ENCODE measurements at places on chromosomes 1 and 21.
A peak's percentile ranks its signal among the peaks of the same experiment; 100 is the strongest.

DNA sequence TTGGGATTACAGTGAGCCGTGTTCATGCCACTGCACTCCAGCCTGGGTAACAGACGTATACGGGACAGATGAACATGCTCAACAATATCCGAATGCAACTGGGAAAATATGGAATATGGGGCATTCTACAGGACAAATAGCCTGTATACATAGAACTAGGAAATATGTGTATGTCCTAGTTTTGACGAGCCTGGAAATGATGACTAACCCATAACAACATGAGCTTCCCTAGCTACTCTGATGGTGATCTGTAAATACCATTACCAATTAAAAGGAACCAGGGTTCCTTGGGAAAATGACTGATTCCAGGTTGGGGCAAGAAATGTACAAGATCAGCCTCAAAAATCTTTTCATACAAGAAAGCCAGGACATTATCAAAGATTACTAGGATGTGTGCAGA, 42.8 kb upstream of the ARTN start:
- DNase-seq = no peak

DNA sequence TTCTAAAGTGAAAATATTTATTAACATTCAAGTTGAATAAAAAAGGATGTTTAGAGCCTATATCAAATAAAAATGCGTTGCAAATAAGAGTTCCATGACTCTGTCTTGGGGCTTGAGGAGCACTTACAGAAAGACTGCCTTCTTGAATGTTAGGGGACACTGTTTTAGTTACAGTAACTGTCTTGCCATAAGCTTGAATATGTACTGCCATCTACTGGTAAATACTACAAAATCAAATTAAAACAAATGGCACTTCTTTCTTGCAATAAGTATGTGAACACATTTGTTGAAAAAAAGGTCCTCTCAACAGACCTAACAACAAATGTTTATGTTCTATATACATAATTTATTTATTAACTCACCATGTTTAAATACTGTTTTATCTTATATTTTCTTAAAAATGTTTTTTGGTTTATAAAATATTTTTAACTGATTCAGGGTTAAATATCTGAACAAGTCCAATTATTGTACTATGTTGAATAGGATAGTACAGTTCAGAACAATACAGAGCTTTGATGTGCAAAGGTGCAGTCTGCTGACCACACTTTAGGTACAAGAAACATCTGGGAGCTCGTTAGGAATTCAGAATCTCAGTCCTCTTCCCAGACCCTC, 199.5 kb downstream of the LRRIQ3 start:
- DNase-seq = no peak

- no peak for DNase-seq
Measured at GRCh38 chr1:218480137-218480536, 135.0 kb downstream of the TGFB2 start.

GRCh38 chr1:243926803-243927245, 76.8 kb upstream of the AKT3 start:
- peak; percentile 89 for DNase-seq

GRCh38 chr1:228006034-228006785, 588 bp upstream of the WNT3A start:
- DNase-seq = no peak

DNA sequence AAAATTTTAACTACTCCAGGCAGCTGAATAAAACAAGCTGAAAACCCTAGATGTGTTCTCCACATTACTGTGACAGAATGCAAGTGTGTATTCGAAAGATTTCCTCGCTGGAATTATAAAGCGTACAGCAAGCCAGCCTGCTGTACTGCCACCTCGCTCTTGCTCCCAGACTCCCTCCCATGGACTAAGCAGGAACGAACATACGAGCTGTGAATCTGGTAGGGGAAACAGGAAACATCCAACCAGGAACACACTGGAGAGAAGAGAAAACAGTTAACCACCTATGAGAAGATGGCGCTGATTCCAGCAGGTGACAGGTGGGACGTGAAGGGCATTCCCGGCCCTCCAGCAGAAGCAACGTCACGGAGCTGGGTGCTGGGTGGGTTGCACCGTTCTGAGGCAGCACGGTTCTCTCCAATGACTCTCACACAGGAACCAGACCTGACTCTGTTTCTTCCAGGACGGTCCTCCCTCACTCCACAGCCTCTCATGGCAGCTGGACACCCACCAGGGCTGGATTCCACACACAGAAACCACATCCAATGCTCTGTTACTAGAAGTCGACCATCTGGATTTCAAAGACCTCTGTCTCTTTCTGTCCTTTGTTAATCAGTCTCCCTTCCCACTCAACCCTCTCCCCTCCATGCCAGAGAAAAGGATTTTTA, 219.2 kb downstream of the RERE start:
- DNase-seq = no peak

DNA sequence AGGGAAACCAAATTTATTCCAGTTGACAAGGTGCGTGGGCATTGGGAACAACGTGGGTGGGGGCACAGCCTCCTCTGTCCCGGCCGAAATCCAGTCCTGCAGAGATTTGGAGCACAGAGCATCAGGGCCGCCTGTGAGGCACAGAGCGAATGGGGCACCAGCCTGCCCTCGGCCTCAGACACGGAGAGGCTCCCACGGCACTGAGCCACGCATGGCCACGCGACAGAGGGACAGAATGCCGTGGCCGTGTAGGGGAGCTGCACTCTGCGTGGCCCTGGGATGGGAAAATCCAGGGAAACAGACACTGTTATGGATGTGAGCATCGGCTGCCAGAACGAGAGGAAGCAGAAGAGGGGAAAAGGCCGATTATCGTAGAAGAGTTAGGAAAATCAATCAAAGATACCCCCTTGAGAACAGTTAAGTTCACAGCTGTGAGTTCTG, 13.5 kb upstream of the C1orf159 start:
- DNase-seq = no peak

- DNase-seq = no peak
Measured at GRCh38 chr1:60978421-60979357, 103.7 kb upstream of the NFIA start.

GRCh38 chr1:11266268-11267074, 4.1 kb upstream of the MTOR start:
- no peak for DNase-seq

GRCh38 chr1:80657707-80658106, 1143.0 kb upstream of the ADGRL2 start:
- DNase-seq = no peak

GRCh38 chr1:111720274-111720976, 18.8 kb downstream of the INKA2 start:
- DNase-seq = no peak

- DNase-seq = no peak
Measured at GRCh38 chr1:174479281-174479680, 31.5 kb downstream of the GPR52 start.

GRCh38 chr21:34580181-34580700, 34.7 kb downstream of the RCAN1 start:
- no peak for DNase-seq

DNA sequence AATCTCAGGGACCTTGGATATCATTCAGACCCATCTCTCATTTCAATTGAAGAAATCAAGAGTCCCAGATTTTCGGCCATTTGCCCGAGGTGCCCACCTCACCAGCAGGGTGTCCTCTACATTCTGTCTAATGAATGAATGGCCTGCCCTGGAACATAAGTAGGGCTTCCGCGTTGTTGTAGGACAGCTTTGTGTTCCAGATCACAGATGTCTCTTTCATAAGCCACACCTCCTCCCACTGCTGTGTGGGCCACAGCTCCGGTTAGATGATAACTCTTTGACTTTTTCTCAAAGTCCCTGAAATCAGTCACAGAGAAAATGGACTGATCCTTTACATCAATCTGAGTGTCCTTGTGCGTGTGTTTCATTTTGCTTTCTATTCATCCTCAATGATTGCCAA, 144.4 kb downstream of the RGS7 start:
- no peak for DNase-seq

GRCh38 chr1:223512057-223512456, 118.8 kb downstream of the CCDC185 start:
- DNase-seq = no peak

- DNase-seq = no peak
Measured at GRCh38 chr21:44927587-44928461, 7.1 kb upstream of the ITGB2 start.

GRCh38 chr1:15427280-15427666, 11.0 kb upstream of the CTRC start:
- DNase-seq = no peak

DNA sequence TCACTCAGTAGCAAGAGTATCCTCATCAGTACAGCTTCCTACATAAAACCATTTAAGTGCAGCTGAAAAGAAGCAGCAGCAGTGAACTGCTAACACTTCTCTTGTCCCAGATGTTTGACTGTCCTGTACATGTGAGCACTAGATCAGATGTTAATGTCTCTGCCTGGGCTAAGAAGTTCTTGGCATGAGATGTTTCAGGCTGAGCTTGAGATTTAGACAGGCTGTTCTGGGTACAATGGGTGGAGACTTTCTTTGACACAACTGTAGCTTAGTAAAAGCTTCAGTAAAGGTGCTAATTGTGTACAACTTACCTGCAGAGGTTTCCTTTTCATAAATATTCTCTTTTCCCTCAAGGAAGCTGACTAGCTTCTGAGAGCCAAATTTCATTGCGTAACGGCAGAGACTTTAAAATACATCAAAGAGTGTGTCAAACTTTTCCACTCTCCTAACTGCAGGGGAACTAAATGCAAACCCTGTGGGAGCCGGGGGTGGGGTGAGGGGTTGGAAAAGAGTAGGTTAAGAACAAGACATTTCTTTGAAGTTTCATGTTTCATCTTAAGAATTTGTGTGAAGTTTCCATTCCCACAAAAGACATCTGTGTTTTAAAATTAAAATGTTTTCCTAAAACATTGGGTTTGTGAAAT, 82.1 kb upstream of the CCDC190 start:
- DNase-seq = no peak

- no peak for DNase-seq
Measured at GRCh38 chr21:14901482-14901958, 163.3 kb downstream of the NRIP1 start.

- DNase-seq = no peak
Measured at GRCh38 chr1:61389926-61390845, 307.8 kb downstream of the NFIA start.

GRCh38 chr1:7931446-7931812, 9.2 kb downstream of the TNFRSF9 start:
- no peak for DNase-seq

GRCh38 chr1:48846441-48846840, 69.8 kb upstream of the BEND5 start:
- no peak for DNase-seq

DNA sequence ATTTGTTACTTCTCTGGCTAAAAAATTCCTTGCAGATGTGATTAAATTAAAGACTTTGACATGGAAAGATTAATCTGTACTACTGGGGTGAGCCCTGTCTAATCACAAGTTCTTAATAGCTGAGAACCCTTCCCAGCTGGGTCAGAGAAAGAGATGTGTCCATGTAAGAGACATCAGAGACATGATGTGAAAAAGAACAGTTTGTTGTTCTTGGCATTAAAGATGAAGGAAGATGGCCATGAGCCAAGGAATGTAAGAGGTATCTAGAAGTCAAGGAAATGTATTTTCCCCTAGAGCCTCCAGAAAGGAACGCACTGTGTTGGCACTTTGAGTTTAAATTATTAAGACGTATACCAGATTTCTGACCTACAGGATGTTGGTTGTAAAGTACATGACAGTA, 1271.5 kb upstream of the PRMT6 start:
- DNase-seq = no peak

DNA sequence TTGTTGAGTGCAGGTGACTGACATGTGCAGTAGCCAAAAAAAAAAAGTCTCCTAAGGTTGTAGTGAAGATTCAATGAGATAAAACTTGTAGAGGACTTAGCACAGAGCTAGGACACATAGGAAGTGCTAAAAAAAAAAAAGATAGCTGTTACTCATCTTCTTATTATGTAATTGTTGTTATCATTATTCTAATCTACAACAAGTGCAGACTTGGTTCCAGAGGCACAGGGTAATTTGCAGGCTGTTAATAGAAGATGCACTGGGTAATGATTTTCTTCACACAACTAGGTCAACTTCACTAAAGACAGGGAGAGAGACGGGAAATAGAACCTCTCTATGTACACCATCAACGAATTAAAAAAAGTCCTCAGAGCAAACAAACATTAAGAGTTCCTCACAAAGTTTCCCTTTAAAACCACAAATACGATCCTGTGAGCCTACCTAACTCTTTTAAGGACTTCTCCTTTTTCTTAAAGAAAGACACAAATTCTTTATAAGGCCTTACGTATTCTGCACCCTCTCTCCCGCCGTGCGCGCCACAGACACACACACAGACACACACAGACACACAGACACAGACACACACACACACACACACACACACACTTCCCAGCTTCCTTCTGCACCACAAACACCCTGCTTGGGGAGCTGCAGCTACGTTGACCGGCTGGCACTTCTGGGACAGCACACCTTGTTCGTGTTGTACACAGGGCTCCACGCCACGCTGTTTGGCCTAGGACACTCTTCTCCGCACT, 49.8 kb upstream of the GADD45A start:
- DNase-seq = no peak

- no peak for DNase-seq
Measured at GRCh38 chr1:228035844-228036243, 29.0 kb downstream of the WNT3A start.

GRCh38 chr1:110187139-110187890, 22.8 kb upstream of the KCNC4 start:
- no peak for DNase-seq

- DNase-seq = no peak
Measured at GRCh38 chr1:63600248-63600647, 7.0 kb downstream of the PGM1 start.

- peak; percentile 65 for DNase-seq
Measured at GRCh38 chr1:25700144-25700523, 83.5 kb downstream of the MAN1C1 start.

DNA sequence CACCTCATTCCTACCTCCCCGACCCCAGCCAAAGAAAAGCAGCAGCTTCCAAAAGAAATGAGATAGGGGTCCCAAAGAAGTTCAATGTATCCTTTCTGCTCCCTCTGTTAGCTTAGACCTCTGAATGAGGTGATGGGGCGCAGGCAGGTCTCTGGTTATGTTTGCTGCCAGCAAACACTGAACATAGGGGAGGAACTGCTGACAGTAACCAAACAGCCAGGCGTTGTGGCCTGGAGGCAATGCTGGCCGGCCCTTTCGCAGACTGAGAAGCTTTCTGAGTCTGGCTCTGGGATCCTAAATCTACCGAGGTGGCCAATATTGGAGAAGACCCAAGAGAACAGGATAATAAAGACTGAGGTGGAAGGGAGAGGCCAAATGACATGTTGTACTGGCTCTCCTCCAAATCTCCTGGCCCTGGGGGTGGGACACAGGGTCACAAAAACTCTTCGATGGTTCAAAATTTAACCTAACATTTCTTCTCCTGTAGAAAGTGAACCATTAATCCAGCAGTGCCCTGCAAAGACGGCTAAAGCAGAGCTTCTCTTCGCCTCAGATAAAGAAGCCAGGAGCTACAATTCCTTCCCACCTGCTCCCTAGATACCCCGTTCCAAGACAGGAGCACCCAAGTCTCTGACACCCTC, 19.6 kb downstream of the SSR2 start:
- no peak for DNase-seq

GRCh38 chr1:230159580-230159979, 92.5 kb downstream of the GALNT2 start:
- DNase-seq = no peak
